ENCODE measurements at places on chromosomes 2 and 18.
A peak's percentile ranks its signal among the peaks of the same experiment; 100 is the strongest.

DNA sequence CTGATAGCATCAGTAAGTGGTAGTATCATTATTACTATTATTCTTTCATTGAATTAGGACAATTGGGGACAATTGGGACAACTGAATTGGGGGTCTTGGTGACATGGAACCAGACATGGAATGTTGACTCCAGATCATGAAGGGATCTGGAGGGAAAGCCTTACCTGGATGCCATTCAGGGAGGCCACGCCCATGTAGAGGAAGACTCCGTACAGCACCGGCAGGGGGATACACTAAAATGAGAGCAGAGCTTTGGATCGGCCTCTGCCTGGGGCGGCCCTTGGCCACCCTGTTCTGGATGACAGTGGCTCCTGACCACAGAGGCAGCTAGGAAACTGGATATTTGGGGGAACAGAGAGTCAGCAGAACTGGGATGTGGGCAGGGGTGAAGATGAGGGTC, 29.2 kb downstream of the MTHFD2 start:
- DNase-seq = no peak

DNA sequence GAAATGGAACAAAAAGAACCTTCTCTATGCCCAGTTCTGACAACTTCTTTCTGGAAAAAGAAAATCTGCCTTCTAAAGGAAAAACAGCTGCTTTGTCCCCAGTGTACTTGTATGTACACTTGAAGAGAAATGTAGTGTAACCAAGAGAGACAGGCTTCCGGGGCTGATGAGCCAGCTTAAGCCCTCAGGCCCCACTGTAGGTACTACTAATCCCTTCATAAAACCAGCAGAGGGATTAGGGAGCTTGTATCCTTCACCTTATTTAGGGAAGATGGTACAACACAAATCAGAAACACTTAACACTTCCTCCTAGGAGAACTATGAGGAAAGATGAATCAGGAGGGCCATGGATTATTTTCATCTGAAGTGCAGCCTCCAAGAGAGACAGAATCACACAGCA, 18.8 kb upstream of the SUCLG1 start:
- no peak for DNase-seq

- no peak for DNase-seq
Observed at GRCh38 chr18:7778181-7778580, 211.1 kb downstream of the PTPRM start.

DNA sequence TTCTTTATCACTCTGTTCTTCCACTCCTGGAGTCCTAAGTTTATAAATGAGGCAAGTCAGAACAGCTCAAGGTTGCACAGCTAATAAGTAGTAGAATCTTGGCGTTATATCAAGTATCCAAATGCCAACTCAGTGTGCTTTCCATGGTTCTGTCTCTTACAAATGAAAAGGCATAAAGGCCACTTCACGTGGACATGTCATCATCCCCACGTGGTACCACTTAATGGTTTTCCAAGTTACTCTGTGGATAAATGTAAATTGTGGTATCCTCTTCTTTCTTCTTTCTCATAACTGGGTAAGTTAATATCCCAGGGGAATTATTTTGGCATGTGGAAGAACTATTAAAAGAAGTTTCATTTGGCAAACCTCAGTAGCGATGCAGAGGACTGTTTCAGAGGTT, 131.5 kb upstream of the L3MBTL4 start:
- DNase-seq = no peak

DNA sequence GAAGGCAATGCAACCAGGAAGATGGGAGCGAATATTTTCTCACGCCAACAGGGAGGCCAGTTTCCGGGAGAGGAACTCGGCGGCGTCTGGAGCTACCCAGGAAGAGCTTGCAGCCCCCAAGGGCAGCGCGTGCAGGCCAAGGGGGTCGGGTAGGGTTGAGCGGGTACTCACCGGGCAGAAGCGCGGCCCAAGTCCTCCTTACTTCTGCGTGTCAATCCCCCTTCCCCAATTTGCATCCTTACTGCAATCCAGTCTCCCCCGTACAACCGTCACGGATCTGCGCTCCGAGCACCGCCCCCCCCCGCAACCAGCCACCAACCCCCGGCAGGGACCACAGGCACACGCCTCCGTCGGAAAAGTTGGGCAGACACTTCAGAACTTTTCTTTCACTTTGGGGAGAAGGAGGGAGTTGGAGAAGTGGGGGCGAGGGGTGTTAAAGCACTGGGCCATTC, 1.3 kb downstream of the ATP8B1 start:
- DNase-seq = no peak

DNA sequence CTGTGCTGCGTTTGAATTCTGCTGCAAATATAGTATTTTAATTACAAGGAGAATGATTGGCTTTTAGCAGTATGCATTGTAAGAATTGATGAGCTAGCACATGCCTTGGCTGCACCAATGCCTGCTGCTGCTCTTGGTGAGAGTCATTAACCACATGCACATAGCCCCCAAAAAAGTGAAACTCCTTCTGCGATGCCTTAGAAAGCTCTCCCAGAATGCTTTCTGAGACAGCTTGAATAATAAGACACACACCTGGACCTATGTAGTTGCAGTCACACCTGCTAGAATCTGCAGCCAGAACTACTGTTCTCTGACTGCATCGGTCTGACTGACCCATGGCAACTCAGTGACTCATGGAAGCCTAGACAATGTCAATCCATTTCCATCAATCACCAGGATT, 170.1 kb upstream of the DDX18 start:
- no peak for DNase-seq

DNA sequence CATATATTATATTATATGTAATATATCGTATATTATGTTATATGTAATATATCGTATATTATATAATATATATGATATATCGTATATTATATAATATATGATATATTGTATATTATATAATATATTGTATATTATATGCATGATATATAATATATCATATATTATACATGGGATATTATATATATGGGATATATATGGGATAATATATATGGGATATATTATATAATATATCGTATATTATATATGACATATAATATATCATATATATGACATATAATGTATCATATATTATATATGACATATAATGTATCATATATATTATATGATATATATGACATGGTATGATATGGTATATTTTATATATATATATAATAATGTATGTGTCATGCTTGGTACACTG, 100.7 kb upstream of the STPG4 start:
- no peak for DNase-seq

DNA sequence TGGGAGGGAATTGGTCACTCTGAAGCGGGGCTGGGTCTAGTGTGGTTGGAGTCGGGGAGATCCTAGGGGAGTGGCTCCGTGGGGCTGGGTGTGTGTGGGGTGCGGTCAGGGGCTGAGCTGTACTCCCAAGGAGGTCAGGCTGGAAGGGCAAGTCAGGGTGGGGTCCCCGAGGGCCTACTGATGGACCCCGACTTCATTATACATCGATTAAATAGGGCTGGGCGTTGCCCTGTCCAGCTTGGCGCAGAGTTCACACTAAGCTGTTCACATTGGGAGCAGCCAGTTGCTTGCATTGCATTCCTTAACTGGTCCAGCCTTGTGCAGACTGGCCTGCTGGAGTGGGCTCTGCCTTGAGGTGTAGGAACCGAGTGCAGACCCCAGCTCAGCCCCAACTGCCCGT, 131.2 kb downstream of the ASB1 start:
- DNase-seq = no peak

DNA sequence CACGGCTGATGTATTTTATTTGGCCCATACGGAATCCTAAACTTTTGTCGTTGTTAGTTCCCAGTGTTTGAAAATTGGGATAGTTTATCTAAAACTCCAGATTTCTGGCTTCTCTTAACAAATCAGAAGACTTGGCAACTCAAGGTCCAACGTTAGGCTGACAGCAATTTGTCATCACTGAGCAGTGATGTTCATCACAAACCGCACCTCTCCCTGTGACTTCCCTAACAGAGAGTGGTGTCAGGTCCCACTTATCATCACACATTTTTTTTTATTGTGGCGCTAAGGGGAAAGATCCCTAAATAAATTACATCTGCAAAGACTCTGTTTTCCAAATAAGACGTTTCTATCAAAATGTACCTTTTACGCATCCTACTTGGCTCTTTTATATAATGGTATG, 55.7 kb downstream of the RASGRP3 start:
- DNase-seq = no peak

GRCh38 chr18:75350512-75350839, 77.0 kb downstream of the SMIM21 start:
- DNase-seq = no peak

DNA sequence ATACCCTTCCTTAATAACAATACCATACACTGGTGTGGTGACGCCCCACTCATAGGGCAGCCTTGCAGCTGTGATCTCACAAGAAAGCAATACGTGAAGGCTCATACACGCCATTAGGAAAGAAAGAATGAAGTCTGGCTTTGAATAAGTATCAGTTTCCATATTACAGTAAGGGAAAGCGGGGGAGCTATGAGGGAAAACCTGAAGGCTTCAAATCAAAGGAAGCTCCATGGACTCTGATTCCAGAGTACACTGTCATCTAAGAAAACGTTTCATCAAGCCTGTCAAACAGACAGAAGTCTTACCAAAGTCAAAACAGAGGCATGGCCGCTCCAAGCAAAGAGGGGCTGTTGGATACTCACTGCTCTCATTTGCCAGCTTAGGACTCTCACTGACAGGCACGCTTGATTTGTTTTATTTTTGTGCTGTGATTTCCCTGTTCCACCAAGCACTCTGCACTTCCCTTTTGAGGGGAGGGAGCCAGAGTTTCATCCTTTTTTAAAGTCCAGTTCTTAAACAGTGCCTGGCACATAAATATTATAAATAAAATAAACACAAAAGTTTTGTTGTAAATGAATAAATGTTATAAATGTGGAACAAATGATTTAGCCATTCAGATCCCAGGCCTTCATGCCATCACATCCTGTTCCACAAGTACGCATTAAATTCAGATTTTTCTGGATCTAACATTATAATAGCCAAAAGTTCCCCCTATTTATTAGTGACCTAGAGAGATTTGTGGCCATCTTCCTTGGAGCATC, 221.2 kb downstream of the PIEZO2 start:
- DNase-seq = peak; percentile 57

- DNase-seq = no peak
Observed at GRCh38 chr2:236692937-236693336, 123.3 kb downstream of the ACKR3 start.

DNA sequence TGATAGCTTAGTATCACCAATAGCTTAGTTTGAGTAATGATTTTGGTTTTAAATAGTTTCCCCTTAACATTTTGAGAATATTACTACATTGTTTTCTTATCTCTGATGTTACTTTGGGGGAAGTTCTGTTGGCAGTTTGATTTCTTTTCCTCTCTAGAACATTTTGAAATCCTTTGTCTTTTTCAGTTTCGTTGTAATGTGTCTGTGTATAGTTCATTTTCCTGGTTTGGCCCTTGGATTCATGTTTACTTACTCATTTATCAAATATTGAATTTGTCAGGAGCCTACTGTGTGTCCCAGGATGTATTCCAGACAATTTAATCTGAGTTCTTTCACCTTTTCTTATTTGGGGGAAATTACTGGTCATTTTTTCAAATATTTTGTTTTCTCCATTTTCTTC, 16.7 kb downstream of the ANKRD12 start:
- no peak for DNase-seq

DNA sequence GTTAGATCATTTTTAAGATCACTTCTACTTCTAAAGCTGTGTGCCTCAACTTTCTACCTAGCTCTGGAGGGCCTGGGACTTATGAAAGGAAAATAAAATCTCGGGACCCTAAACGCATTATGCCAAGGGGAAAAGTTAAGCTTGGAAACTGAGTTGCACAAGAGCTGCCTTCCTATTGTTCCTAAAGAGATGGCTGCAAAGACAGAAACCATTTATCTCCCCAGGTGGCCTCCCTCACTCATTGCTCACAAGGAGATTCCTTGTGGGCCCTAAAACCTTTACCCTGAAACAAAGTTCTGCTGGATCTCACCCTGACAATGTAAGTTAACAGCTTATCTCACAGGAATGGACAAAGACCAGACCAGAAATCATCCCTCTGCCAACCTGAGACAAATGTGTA, 26.8 kb downstream of the TUBB6 start:
- DNase-seq = no peak

GRCh38 chr2:241366678-241367077, 10.6 kb downstream of the FARP2 start:
- no peak for DNase-seq

DNA sequence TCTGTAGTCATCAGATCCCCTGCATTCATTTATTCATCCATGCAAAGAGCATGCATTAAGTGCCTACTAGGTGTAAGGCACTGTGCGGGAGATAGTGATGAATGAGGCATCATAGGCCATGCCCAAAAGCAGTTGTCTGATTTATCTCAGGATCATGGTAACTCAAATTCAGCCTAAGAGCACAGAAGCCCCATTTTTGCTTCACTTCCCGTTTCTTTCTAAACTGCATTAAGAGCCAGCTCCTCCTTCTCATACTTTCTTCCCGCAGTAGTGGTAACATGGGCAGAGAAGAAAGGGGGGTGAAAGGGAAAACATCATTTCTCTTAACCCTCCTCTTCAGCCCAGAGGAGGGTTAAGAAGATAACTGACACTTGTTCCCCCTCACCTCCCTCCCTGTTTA, 2.9 kb downstream of the GPR45 start:
- DNase-seq = no peak

GRCh38 chr2:236256366-236256985, 7.7 kb downstream of the ASB18 start:
- no peak for DNase-seq

GRCh38 chr2:119246884-119247843, 23.5 kb downstream of the STEAP3 start:
- no peak for DNase-seq

DNA sequence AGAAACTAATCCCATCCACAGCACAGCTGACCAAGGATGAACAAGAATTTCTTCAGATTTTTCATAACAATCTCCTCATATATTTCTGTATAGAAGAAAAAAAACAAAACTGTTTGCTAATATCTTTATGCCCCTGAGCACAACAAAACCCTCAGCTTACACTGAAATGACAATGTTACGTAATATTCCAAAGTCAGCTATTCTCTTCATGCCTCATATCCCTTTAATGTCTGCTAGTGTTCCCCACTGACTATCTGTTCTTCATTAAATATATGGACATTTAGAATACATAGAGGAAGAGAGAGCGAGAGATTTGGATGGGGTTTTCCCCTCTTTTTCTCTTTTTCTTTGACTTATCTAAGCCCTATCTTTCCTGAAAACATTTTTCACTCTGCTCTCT, 87.9 kb upstream of the GULP1 start:
- DNase-seq = no peak

- no peak for DNase-seq
Observed at GRCh38 chr2:98091738-98092137, 4.8 kb downstream of the VWA3B start.

DNA sequence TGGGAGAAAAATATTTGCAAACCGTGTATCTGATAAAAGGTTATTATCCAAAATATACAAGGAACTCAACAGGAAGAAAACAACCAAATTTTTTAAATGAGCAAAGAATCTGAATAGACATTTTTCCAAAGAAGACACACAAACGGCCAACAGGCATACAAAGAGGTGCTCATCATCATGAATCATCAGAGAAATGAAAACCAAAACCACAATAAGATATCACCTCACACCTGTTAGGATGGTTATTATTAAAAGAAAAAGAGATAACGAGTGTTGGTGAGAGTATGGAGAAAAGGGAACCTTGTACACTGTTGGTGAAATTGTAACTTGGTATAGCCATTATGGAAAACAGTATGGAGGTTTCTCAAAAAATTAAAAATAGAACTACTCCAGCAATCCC, 463.3 kb downstream of the IRS1 start:
- DNase-seq = no peak

GRCh38 chr2:111117598-111118480, 2.9 kb upstream of the BCL2L11 start:
- peak; percentile 38 for DNase-seq

Data from cardiac muscle cell (in vitro differentiated cells and primary cell).